ENCODE measurements at places on chromosomes 7 and 10. TPM values are rescaled to one million over a fixed set of nuclear protein-coding genes. Genes with fewer than 3 reads are reported as not detected.
A peak's percentile ranks its signal among the peaks of the same experiment; 100 is the strongest.

GRCh38 chr7:138186951-138187351 lies 110.7 kb downstream of the AKR1D1 start:
- no peaks in the 10 kb centered on the region for H3K27me3 ChIP-seq
- H3K27ac ChIP-seq = no peak overlapping the region
- no peaks in the 10 kb centered on the region for H3K36me3 ChIP-seq
- H3K4me3 ChIP-seq = no peak overlapping the region
- DNase-seq = peak; percentile 4
- no peaks in the 10 kb centered on the region for H3K4me1 ChIP-seq

- no peaks in the 10 kb centered on the region for H3K36me3 ChIP-seq
- 0 out of 2 replicates have a peak, but pooled peaks cover 1% of the 10 kb centered on the region for H3K4me1 ChIP-seq
- no peak overlapping the region for H3K4me3 ChIP-seq
- H3K27me3 ChIP-seq = no peaks in the 10 kb centered on the region
- no peak for DNase-seq
- no peak overlapping the region for H3K27ac ChIP-seq
These were observed 150.4 kb upstream of the PRPS1L1 start for GRCh38 chr7:18177815-18178660.

DNA sequence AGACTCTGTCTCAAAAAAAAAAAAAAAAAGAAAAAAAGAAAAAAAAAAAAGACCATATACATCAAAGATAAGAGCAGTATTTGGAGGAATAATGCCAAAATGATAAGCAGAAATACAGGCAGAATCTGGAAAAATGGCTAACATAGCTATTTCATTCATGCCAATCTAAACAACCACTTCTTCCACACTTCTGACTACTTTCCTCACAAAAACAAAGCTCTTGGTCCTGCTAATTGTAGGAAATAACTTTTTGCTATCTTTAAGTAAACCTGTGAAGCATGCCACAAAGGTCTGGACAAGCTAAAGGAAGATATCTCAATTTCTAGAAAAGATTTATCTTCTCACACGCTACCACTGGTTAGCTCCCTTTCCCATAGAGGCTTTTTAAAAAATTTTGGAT lies 30.4 kb downstream of the MICU1 start:
- no peaks in the 10 kb centered on the region for H3K27me3 ChIP-seq
- H3K27ac ChIP-seq = no peak overlapping the region
- no peak for DNase-seq
- H3K4me3 ChIP-seq = no peak overlapping the region
- H3K4me1 ChIP-seq = no peaks in the 10 kb centered on the region

DNA sequence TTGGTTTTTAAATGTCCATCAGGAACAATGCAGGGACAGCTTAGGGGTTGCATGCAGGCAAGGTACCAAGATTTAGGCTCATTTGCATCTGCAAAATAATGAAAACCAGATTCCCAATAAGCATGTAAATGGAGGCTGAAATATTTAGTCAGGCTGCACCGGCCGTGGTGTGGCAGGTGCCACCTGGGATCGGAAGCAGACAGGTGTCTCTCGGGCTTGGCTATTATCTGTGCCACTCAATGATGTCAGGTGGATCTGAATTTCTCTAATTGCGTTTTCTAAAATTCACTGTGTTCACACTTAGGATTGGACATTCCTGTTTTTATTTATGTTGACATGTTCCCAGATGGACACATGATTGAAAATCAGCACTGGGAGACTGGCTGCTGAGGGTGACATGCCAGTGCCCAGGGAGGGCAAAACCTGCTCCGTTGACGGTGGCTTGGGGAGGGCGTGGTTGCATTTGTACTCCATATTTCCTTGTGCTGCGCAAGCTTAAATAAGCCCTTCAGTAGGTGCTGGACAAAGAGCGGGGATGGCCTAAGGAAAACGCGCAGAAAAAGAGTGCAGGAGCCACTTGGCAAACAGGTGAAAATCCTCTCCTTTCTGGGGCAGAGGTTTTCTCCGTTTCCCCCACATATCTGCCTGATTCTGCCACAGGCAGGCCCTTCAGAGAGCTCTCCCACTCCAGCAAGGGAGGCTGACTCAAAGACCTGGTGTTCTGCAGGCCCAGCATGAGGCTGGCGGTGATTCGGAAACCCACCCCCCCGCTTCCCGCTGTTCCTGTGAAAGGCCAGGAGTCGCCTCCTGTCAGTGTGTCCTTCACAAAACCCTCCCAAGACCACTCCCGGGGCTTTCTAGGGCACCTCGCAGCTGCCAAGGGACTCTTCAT lies 142.5 kb downstream of the WDR37 start:
- H3K36me3 ChIP-seq = no peaks in the 10 kb centered on the region
- H3K27me3 ChIP-seq = no peaks in the 10 kb centered on the region
- no peak overlapping the region for H3K27ac ChIP-seq
- H3K4me1 ChIP-seq = no peaks in the 10 kb centered on the region
- no peak overlapping the region for H3K4me3 ChIP-seq

FKBP9 gene
- 146 TPM for total RNA-seq

Measured in IMR-90 (cell line).